ENCODE measurements at places on chromosomes 2 and 18.

GRCh38 chr18:46322941-46323340, 218.8 kb downstream of the HAUS1 start:
- DNase-seq, result no peak

DNA sequence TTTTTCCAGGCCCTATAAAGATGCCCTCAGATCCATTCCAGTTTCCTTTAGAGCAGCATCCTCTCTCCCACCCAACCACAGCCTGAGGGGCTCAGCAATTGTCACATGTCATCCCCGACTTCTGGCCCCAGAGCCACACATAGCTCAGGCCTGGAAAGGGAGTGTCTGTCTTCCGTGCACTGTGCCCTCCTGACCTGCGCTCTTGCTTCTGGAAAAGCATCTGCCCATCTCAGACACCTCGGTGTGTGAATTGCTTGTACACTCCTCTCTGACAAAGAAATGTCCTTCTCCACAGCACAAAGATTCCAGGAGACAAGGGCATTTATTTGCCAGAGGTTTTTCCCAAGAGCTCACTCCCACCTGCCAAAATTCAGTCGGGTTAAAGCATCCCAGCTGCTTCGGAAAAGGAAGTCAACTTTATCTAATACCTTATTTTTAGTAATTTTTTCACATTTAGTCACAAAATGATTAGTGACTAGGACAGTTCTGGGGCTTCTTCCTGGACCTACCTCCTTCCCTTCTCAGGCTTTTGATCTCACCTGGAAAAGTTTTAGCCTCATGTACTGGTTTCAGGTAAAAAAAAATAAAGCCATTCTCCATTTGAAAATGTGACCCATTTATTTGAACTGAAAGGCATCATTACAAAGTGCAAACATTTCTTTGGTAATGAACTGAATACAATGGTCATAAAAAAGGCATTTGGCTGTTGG, 112.9 kb downstream of the PXDN start:
- no peak for DNase-seq

DNA sequence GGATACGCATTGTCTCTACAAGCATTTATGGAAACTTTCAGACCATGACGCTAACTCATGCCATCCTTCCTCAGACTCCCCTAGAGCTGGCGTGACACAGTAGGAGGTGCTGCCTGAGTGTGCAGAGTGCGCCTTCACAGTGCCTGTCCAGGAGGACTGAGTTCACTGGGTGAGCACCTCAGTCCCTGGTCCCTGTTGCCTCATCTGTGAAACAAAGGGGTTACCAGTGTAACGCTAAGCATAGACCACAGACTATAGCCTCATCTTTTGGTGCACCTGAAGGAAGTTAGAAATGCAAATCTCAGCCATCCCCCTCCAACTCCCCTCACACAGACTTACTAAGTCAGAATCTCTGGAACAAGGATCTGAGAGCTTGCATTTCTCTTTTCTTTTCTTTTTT, 142.8 kb downstream of the TMEM17 start:
- no peak for DNase-seq

DNA sequence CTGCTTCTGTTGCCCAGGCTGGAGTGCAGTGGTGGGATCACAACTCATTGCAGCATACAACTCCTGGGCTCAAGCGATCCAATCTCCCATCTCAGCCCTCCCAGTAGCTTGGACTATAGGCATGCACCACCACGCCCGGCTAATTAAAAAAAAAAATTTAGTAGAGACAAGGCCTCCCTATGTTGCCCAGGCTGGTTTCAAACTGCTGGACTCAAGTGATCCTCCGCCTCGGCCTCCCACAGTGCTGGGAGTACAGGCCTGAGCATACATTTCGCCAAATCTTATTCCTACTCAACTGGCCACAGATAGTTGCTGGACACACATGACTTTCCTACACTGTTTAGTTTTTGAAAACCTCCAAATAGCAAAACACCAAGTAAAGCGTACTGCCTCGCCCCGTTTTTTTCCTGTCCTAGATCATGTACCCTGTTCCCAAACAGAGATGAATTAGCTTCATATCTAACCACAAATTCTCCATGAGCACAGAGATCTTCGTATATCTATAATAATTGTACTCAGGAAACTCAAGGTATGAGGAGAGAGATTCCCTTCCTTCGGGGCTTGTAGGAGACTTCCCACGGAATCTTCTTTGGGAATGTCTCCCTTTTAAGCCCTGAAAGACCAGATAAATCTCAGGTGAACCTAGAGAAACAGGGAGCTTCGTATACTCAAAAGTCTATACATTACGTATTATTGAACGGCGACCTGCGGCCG, 598 bp upstream of the C2orf69 start:
- DNase-seq, result no peak

DNA sequence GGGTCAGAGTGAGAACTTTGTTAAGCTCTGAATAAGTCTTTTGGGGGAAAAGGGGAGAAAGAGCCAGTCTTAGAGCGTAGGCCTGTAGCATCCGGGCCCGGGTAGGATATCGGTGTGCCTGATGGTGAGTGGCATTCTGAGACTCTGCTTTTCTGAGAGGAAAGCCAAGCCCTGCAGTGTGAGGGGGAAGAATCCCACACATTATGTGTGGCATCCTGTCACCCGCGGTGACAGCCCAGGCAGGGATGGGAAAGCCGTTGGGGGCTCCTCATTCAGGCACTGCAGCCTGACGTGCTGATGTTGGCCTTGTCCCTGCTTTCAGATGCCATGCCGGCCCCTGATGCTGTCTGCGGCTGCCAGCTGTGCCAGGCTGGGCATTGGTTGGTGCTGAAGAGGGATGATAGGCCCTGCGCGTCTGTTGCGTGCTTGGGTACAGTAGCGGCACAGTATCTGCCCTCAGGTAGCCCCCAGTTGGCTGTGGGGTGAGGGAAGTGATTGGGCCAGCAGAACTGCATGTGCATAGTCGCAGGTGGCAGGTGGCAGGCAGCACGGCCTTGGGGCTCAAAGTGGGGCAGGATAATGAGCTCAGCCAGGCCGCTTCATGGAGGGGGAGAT, 37.6 kb downstream of the GLI2 start:
- no peak for DNase-seq

DNA sequence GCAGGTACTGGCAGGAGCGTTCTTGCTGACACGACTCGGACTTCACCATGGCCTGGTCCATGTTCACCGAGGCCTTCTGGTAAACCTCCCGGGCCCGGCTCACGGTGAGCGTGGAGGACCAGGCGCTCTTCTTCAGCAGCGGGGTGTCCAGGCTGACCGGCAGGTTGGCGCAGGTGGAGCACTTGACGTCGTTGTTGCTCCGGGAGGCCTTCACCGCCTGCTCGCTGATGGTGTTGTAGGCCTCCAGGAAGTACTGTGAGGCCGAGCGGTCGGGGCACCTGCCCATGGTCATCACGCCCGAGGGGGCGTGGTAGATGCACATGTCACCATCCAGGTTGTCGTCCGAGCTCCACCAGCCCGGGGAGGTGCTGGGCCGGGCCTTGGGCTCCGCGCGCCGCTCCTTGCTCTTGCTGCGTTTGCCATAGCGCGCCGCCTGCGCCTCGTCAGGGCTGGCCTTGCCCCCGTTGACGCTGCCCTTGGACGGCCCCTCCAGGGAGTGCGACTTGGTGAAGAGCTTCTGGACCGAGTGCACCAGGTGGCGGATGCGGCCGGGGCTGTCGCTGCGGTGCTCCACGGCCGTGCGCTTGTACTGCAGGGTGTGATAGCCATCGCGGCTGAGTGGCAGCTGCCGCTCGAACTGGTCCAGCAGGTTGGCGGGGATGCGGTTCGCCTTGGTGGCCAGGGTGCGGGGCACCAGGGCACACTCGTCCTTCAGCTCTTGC, 429.3 kb downstream of the TGIF1 start:
- no peak for DNase-seq

Measured in SK-N-MC (cell line).